Mucosa of descending colon (tissue), 3 donors: ENCODE measurements at places on chromosomes 3 and 15.

- peak; percentile 69 for DNase-seq
Measured at GRCh38 chr3:74267588-74268184, 346.8 kb downstream of the CNTN3 start.

DNA sequence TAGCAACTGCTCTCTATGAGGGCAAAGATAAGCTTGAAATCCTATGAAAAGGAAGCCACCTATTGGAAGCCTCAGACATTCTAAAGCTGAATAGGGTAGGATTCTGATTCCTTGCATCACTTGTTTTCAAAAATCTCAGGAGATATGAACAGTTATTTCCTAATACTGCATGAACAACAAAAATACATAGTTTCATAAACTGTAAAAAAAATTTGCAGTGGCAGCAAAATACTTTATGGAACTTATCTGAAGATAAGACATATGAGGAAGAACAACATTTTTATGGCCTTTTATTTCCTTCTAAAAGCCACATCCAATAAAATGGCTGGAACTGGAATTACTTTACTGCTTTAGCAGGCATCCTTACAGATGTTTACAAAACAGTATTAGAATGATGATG lies 29.9 kb downstream of the AP3S2 start:
- DNase-seq = no peak

- no peak for DNase-seq
Measured at GRCh38 chr3:52092271-52092660, 35.9 kb upstream of the DUSP7 start.

GRCh38 chr15:98650417-98651035 lies 2.2 kb downstream of the IGF1R start:
- DNase-seq = no peak

DNA sequence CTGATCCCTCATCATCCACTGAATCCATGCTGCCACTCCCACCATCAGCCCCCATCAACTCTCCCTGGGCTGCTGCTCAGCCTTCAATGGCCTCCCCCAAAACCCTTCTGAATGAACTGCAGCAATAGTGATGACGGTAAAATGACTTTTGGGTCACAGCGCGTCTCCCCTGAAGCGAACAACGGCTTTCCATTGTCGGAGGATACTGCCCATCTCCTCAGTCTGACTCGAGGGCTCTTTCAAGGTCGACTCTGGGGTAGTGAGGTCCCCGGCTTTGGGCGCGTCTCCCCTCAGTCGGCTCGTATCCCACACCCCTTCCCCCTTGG lies 57.2 kb upstream of the ZBTB38 start:
- DNase-seq = no peak

- no peak for DNase-seq
Measured at GRCh38 chr3:134796281-134797056, 1.4 kb downstream of the EPHB1 start.

- peak; percentile 48 for DNase-seq
Measured at GRCh38 chr3:47578691-47579632, at the start of gene CSPG5. CSPG5 (minus strand) TSS chr3:47578865; CDS start chr3:47578693, 172 bp downstream.

DNA sequence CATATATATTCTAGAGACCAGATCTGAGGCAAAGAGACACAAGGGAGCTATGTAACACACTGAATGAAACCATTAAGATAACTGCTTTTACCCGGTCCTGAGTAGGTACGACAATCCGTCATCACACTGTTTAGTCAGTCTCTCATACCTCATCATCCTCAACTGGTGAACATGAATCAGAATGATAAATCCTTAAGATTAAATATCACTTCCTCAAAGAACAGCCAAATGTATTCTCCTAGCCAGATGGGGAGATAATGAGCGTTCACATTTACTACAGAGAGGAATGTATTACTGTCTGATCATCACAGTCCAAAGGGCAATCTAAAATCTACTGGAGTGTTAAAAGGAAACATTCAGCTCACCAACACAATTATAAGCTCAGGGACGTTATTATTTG lies 319.4 kb upstream of the STAC start:
- DNase-seq = no peak

GRCh38 chr15:52710708-52711389 lies 31.7 kb upstream of the ATOSA start:
- DNase-seq = no peak

DNA sequence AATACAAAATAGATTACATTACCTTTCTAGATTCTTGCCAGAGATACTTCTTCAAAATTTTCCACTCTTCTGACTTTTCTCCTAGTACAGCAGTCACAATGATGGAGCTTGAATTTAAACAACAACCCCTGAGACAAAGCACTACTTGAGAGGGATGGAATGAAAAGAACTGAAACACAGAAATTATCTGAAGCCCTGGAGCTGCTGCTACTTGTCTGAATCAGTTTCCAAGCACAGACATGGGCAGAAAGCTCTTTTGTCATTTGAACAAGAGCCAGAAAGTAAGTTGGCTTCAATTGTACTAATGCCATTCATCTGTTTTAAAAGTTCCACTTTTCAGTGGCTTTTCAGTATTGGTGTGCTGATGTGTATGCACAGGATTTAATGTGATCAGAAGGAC lies 718.5 kb upstream of the ARPP21 start:
- DNase-seq = no peak

DNA sequence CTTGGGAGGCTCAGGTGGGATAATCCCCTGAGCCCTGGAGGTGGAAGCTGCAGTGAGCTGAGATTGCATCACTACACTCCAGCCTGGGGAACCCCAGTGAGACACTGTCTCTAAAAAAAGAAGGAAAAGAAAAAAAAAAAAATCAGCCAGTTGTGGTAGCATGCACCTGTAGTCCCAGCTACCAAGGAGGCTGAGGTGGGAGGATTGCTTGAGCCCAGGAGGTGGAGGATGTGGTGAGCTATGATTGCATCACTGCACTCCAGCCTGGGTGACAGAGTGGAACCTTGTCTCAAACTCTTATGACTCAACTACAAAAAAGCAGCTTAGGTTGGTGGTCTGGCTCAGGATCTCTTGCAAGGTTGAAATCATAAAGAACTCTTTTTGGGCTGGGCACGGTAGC lies 19.3 kb upstream of the GPX1 start:
- no peak for DNase-seq

- no peak for DNase-seq
Measured at GRCh38 chr3:185813691-185814215, 11.1 kb downstream of the IGF2BP2 start.

- DNase-seq = no peak
Measured at GRCh38 chr15:70653426-70653825, 109.9 kb downstream of the UACA start.

- DNase-seq = no peak
Measured at GRCh38 chr15:89822951-89823711, 8.5 kb upstream of the ANPEP start.

- no peak for DNase-seq
Measured at GRCh38 chr3:159448902-159449301, 539.7 kb upstream of the IL12A start.

DNA sequence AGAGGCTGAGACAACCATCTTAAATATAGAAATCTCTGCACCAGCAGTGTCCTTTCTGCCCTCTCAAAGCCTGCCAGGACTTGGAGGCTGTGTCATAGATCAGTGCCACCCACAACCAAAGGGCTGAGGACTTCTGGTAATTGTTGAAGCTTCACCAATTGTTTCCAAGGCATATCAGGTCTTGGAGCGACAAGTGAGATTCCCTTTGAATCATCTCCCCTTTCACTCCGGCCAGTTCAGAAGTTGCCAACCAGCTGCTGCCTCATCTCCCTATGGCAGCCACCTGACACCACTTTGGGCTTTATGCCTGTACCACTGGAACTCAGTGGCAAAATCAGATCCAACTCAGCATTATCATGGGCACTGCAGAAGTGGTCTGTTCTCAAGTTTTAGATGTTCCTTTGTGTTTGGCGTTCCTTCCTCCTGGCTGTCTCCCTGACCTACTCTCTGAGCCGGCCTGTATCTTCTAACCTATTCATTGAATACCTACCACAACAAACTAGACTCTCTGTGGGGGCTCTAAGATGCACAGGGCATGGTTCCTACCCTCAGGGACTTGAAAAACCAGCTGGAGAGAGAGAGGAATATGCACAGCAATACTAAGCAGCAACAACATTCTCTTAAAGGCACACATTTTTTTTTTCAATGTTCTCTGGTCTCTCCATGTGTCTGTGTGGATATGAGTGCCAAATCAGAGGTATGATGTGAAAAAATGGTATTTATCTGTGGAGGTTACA lies 90.8 kb upstream of the PFN2 start:
- no peak for DNase-seq

GRCh38 chr3:5741017-5741416 lies 553.5 kb downstream of the EDEM1 start:
- no peak for DNase-seq

DNA sequence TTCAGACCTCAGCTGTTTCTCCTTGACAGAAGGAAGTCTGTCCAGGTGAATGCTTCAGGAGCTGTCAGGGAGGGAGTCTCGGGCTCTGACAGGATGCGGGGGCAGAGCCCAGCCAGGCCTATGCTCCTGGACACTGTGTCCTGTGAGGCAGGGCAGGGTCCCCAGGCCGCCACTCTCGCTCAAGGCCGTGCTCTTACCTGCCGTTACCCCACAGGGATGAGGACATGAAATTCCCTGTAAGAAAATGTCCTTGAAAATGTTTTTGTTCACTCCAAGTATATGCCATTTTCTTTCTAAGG lies 63.9 kb downstream of the BOC start:
- DNase-seq = no peak

DNA sequence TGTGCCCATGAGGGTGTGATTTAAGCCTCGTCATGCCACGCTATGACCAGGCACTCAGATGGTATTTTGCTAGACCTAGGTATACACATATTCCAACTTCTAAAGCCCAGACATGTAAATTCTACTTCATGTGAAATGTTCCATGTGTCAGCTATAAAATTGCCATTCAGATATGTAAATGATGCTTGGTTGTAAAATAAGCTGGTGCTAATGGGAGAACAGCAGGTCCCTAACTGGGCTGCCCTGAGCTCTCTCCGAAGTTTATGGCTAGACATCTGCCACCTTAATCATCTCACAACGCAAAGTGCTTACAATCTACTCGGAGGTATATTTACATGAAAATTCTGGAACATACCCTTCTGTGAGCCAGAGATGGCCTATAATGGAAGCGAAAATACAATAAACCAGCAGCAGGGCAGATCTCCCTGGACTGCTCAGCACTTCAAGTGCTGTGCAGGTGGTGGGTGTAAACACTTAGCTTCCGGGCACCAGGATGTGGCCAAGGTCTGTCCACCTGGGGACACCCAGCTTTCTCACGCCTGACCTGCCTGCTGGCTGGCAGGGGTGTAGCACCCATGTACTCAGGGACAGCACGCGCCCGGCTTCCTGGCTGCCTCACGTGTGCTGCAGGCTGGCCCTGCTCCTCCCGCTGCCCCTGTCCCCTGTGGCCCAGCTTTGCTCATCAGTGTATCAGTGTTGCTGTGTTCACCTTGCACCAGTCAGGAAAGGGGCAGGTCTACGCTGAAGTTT lies 82.0 kb downstream of the CHDH start:
- DNase-seq = no peak

DNA sequence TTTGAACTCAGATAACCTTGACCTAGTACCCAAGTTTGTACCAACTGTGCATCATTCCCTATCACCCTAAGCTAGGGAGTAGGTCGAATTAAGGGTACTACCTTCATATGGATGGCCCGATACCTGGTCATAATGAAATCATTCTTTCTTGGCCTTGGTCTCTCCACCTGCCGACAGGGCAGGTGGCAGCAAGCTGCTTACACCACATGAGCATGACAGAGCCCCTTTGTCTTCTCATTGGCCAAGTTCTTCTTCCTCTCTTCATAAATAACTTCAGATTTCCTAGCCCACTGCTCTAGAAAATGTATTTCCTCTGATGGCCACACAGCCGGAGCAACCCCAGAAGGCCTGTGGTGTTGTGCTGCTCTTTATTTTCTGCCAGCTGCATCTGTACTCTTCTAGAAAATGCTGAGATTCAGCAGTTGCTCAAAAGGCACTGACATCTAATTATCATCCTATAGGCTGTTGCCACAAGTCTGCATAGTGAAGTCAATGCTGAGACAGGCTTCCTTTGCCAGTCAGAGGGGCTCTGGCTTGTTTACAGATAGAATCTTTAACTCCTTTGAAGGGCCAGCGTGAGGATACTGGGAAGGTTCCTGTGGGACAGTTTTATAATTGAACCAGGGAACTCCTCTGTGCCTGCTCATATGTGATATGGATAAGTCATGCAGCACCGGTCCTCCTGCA lies 304.2 kb downstream of the PTPRG start:
- DNase-seq = no peak

GRCh38 chr3:16168211-16168610 lies 6.3 kb upstream of the GALNT15 start:
- DNase-seq = no peak

DNA sequence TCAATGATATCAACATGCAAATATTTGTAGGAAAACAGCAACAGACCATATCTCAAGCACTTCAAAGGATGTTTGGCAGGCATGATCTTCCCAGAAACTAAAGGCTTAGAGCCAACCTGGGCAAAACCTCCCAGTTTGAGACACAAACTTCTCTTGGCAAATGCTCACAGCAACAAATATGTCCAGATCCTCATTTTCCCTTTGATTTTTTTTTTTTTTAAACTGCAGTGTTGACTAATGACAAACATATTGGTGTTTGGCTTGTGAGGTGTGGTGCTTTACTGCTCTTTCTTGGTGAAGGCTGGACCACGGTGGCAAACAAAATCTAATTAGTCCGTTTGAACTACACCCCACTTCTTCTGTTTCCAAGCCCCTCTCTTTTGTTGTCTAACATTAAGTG lies 87.2 kb downstream of the EBLN2 start:
- no peak for DNase-seq

GRCh38 chr3:134205451-134205850 lies 45.2 kb downstream of the RYK start:
- no peak for DNase-seq

DNA sequence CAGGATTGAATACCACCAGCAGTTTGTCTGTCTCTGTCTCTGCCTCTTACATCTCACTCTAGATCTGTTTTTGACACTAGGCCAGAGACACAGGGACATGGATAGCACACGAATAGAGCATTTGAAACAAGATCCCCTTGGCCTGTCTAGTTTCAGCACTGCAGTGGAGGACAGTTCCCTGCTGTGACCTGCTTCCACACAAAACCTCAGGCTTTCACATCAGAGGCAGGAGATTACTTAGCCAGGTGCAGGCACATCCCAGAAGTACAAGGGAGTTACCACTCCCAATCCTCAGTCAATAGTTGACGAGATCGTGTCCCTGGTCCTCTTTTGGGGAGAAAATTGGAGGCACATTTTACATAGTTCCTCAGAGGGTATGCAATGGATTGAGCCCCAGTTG lies 34.0 kb upstream of the CCK start:
- no peak for DNase-seq

GRCh38 chr3:24128199-24129005 lies 183.3 kb downstream of the NR1D2 start:
- DNase-seq = no peak

- no peak for DNase-seq
Measured at GRCh38 chr3:133932009-133932408, 36.3 kb upstream of the RAB6B start.
